B cell (primary cell): ENCODE measurements at places on chromosomes 3 and 15.
A peak's percentile ranks its signal among the peaks of the same experiment; 100 is the strongest.

- DNase-seq: no peak
Observed at GRCh38 chr3:22319446-22319845, 568.4 kb upstream of the ZNF385D start.

DNA sequence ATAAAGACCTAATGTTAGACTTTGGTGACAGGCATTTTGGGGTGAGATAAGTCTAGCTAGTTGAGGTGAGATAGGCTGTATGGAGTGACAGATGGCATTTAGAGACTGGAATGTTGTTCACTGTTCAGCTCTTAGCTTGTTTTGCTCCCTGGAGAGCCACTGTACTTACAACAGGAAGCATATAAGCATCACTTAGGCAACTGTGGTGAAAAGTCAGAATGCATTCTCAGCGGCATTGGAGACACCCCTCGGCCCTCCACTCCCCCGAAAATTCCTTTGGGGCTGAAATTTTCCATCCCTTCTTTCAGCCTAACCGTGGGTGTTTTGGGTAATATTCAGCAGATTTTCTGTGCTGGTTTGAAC, 73.4 kb downstream of the SLCO3A1 start:
- DNase-seq: no peak

- no peak for DNase-seq
Observed at GRCh38 chr15:55253580-55253979, 36.0 kb downstream of the RAB27A start.

DNA sequence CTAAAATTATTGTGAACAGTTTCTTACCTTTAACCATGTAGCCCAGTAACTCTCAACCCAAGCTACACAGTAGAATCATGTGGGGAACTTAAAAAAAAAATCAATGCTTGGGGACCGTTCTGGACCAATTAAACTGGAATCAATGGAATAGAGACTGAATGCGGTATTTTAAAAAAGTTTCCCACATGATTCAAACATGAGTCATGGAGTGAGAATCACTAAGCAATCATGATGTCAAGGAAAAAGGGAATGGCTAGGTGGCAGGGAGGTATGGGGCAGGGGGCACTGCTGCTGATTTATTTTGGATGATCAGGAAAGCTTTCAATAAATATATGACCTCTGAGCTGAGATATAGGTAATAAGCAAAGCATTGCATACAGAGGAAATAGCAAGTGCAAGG, 250.5 kb upstream of the RORA start:
- no peak for DNase-seq

- no peak for DNase-seq
Observed at GRCh38 chr3:197466586-197467399, 89.0 kb downstream of the BDH1 start.

DNA sequence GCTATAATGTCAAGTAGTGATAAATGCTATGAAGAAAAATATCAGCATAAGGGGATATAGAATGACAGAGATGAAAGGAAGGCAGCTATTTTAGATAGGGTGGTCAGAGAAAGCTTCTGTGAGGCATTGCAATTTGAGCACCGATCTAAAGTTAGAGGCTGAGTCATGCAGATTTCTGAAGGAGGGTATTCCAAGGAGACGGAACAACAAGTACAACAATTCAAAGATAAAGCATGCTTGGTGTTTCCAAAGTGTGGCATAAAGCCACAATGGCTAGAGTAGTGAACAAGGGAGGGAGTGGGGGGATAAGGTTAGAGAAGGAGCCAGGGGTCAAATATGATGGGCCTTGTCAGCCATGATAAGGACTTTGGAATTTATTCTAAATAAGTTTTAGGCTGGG, 71.9 kb downstream of the PFN2 start:
- no peak for DNase-seq

DNA sequence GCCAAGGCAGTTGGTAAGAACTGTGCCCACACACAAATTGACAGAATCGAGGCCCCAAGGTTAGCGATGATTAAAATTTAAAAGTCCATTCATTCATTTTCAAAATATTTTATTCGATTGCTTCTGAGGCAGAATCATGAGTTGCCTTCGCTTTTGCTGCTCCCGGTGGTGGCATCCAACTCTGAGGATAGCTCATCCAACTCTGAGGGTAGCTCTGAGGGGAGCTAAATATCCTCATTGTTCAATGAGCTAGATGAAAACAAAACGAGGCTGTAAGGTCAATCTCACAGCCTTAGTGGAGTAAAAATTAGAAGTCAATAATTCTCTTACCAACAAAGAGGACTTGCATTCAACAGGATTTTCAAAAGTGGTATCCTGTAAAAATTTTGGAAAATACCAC, 897 bp upstream of the CHL1 start:
- DNase-seq: no peak

- DNase-seq: no peak
Observed at GRCh38 chr3:194083637-194084224, 52.2 kb upstream of the HES1 start.

DNA sequence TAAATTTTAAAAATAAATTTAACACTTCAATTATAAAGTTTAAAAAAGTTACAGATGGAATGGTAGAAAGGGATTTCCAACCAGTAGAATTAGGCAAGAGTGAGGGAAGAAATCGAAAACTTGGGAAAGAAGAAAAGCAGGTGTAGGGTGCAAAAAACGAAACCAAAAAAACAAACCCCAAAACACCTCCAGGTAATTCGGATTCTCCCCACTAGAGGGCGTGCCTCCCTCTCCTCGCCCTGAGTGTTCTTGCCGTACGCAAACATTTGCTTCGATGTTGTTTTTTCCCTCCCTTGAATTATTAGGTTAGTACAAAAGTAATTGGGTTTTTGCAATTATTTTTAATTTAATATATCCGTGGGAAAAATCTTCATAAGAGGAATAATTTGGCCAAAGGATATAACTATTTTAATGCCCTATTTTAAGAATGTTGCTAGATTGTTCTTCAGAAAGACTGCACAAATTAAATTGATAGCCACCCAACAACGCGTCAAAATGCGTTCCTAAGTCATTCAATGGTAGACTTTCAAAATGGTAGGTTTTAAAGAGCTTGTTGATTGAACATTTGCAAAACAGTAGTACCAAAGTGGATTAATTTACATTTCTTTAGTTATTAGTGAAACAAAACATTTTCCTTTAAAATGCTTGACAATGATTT, 63.7 kb downstream of the SLC30A4 start:
- peak; percentile 85 for DNase-seq

DNA sequence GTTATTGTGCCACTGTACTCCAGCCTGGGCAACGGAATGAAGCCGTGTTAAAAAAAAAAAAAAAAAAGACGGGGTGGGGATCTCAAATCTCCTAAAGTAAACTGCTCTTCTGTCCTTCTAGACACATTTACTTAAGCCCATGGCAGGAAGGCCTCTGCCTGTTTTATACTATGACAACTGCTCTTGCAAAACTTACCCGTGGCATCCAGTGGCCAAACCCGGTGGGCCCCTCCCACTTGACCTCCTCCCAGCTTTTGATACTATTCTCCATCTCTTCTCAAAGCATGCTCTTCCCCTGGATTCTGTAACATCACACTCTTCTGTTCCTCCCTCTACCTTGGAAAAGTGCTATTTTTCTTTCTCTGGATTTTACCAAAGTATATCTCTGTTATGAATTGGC, 112.2 kb downstream of the RFTN1 start:
- no peak for DNase-seq

- no peak for DNase-seq
Observed at GRCh38 chr3:152309535-152310307, 41.0 kb downstream of the MBNL1 start.

DNA sequence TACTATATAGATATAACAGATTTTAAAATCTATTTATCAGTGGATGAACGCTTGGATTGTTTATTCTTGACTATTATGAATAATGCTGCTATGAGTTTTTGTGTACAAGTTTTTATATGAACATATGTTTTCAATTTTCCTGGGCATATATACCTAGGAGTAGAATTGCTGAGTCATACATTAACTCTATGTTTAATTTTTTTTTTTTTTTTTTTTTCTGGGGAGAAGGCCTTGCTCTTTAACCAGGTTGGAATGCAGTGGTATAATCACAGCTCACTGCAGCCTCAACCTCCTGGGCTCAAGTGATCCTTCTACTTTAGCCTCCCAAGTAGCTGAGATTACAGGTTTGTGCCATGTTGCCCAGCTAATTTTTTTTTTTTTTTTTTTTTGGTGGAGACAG, 9.1 kb downstream of the CIDEC start:
- DNase-seq: no peak

GRCh38 chr3:50533807-50534461, 30.5 kb upstream of the CACNA2D2 start:
- DNase-seq: no peak

DNA sequence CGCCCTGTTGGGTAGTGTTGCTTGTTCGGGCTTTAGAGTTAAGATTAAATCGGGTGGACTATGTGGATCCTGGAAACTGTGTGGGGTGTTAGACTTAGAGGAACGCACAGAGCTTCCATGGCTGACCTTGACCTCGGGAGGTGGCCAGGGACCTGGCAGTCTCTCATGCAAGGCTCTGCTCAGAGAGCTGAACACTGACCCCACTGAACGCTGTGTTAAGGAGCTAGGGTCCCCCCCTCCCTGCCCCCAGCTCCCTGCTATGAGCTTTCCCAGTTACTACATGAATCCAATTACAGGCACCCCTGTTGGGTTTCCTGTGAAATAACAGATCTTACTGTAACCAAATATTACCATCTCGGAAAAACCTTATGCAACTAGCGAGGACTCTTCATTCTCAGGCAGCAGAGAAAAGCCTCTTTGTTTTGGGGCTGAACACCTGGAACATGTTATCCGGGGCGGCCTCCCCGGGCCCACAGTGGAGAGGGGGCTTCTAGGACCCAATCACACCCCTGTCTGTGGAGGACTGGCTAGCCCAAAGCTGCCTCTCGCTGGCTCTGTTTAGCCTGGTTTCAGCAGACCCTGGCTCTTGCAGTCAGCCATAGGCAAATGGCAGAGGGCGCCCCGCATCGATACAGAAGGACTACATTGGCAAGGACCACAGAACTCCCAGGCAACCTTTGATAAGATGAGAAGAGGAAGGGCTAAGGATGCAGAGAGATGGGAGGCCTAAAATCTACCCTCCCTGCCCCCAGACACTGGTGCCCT, 25.8 kb upstream of the ALDH1A3 start:
- DNase-seq: no peak

DNA sequence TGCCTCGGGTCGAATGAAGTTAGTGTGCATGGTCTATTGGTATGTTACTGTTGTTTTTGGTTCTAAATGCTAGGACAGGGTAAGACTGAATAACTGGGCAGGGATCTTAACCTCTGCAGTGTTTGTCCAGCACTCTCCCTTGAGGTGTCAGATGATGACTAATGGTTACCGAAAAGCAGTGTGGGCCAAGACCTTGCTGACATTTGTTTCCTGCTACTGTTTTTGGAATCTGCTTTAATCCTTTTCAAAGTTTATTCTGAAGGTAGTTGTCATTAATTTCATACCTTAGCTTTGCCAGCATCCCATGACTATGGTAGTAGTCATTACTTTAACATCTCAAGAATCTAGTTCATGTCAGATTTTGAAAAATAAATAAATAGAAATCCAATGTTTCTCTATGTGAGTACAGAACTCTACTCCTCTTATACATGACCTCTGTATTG, 117.0 kb downstream of the P3H2 start:
- DNase-seq: no peak

DNA sequence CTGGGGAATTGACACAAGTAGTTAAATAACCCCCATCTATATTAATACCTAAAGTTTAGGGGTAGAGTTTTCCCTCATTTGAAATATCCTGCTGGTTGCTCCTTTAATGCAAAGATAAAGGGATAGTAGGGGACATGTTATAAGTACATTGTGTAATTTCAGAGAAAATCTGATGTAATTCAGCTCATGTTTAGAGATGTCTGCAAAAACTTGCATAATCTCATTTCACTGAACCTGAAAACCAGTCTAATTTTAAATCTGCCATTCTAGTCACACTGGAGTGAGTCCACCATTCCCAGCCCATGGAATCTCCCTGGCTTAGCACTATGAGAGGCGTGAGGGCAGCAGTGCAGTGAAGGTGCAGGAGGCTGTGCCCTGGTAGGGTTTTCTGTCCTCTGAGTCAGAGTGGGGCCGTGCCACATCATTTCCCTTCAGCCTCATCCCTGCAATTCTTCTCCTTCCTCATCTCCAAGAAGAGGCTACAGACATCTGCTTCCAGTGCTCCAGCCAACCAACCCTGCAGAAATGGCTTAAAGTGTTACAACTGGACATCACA, 246.3 kb upstream of the UMPS start:
- no peak for DNase-seq

DNA sequence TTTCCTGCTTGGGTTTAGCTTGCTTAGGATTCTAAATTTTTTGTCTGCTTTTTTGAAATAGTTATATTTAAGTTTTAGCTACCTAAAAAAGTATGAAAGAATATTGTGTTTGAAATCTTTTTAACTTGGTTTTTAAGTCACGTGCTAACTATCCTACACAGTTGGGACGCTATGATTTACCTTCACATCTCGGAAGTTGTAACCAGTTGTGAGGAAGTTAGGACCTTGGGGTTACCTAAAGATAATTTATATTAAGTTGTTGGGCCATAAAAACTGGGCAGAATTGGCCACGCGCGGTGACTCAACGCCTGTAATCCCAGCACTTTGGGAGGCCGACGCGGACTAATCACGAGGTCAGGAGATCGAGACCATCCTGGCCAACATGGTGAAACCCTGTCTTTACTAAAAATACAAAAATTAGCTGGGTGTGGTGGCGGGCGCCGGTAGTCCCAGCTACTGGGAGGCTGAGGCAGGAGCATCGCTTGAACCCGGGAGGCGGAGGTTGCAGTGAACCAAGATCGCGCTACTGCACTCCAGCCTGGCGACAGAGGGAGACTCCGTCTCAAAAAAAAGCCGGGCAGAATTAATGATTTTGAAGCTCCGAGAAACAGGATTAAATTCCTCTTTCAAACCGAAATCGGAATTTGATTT, 1.0 kb downstream of the ZFAND6 start:
- DNase-seq: peak; percentile 16

- no peak for DNase-seq
Observed at GRCh38 chr3:185789134-185789533, 35.7 kb downstream of the IGF2BP2 start.

DNA sequence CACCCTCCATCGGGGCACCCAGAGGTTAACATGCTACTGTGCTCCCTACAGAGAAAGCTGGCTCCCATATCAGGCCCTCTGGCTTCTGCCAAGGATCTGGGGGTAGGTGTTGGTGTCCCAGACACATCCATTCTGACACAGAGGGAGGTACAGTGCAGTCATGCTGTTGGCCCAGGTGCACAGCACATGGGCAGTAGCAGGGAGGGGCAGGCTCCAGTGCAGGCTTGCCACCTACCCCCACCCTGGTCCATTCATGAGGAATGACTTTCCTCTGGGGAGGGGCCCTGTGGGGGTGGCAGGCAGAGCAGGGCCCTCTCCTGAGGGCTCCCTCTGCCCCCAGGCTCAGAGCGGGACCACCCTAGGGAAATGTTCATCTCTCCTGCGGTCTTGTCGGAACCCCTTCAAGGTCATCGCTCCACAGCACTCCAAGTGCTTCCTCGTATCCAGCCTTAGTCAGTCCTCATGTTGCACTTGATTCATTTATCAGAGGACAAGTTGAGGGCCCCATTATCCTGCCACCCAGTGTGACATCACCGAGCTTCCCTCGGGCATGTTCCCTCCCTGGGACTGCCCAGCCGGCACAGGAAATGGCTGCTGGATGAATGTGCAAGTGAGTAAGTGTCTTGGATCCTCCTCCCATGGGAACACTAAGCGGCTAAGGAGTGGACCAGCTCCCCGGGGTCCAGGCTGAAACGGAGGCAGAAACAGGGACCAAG, 10.0 kb downstream of the DUSP7 start:
- DNase-seq: no peak

GRCh38 chr15:48486228-48486627, 155.0 kb downstream of the DUT start:
- no peak for DNase-seq
